Stimulated activated CD4-positive, alpha-beta T cell treated with anti-CD3 and anti-CD28 coated beads, Interleukin-2, amount 100 ng/mL, for 24 hours (primary cell): ENCODE measurements at places on chromosomes 5 and 9.

GRCh38 chr5:79135790-79136553 is 24.4 kb downstream of the BHMT start:
- DNase-seq: no peak

DNA sequence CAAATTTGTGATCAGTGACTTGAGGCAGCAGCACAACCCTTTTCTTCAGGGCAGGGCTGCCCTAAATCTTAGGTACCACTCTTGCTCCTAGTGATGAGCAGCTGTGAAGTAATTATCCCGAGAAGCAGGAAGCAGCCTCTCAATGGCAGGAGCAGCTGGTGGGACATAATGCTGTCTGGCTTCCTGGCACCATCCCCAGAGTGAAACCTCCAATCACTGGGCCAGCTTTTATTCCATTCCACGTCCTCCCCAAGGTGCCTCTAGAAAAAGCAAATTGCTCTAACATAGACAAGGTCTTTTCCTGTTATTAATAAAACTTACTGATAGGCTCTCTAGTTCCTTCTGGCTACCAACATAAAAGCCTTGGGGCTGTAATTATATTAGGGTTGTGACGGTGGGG is 154.0 kb downstream of the FRMD3 start:
- DNase-seq: no peak

DNA sequence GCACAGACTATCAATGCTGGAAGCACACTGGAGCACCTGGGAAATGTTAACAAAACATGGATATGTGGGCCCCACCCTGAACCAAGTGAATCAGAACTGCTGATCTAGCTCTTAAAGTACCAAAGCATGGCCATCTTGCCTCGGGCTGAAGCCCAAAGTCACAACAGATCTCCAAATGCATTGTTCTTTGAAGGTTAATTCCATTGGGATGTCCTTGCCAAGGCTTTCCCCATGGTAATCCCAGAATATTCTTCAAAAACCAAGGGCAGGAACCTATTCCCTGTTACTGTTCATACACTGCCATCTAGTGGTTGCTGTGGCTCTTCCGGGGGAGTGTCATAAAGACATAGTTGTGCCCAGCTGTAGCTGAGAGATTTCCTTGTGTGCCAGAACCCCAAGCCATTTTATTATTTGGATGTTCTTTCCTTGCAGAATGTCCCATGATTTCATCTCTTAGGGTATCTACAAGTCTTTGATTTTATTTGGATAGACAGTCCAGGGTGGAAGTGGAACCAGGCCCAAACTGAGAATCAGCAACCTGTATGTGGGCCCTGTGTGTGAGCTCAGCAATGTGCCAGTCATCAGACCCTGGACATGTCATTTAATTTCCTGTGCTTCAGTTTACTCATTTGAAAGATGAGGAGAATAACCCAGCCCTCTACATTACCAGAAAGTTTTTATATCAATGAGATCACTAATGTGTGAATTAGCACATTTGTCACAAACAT is 290.0 kb downstream of the ACTL7B start:
- no peak for DNase-seq

DNA sequence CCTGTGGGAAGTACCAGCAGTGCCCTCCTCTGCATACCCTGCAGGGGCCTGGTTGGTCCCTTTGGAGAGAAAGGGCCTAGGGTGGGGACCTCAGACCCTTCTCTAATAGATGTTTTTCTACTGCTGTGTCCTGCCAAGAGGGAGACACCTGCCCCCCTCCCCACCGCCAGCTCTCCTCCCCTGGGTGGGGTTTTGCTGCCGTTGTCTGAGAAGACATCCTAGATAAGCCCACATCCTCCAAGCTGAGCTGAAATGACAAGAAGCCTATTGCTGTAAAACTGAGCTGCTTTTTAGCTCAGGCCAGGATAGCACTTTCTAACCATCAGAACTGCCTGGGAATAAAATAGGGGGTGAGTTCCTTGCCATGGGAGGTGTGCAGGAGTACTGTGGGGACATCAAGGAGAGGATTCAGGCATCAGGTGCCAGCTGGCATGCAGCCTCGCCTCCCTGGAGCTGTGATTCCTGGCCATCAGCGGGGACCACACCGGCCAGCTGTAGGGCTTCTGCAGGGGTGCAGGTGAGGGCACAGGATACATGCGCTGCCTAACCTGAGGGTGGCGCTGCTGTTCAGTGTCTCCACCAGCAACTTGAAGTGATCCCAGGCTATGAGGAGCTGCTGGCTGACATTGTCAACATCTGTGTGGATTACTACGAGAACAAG is 37.9 kb downstream of the CYFIP2 start:
- peak; percentile 61 for DNase-seq

GRCh38 chr5:135834639-135835529 is at the start of gene SLC25A48:
Gene SLC25A48, plus strand, starts transcription at chr5:135834663. Its CDS starts 185 bp downstream, at chr5:135834848.
- DNase-seq: peak; percentile 8

GRCh38 chr5:87127426-87127825 is 140.3 kb upstream of the RASA1 start:
- DNase-seq: no peak

DNA sequence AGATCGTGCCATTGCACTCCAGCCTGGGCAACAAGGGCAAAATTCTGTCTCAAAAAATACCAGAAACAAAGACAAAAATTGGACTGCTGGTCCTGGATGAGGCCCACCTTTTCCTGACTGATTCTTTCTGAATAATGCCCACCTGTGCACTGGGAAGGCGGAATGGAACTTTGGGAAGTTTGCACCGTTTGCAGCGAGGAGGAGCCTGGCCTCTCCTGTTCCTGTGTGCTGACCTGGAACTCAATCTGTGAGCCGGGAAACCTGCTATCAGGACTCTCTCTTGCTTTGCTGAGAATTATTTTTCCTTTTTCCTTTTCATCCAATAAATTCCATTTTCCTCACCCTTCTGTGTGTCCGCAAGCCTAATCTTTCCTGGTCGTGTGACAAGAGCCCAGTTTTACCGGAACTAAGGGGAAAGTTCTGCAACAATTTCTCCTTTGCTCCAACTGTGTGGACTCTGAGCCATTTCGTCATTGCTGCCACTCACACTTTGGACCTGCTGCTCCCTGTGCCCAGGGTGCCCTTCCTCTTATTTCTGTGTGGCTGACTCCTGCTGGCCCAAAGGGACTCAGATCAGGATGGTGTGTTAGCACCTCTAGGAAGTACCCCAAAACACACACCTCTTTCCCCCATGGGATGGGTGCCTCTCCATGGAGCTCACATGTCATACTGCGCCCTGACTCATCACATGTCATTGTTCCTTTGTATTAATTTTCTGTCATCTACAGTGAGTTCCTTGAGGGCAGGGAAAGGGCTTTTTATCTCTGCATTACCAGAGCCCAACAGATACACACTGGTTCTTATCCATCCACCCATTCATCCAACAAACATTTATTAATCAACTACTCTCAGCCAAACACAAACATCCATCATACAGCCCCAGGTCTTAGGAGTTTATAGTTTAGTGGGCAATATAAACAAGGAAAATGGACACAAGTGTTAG is 4.7 kb upstream of the GLRX start:
- DNase-seq: no peak

- DNase-seq: no peak
Measured at GRCh38 chr5:1833264-1834021, 32.2 kb downstream of the NDUFS6 start.

DNA sequence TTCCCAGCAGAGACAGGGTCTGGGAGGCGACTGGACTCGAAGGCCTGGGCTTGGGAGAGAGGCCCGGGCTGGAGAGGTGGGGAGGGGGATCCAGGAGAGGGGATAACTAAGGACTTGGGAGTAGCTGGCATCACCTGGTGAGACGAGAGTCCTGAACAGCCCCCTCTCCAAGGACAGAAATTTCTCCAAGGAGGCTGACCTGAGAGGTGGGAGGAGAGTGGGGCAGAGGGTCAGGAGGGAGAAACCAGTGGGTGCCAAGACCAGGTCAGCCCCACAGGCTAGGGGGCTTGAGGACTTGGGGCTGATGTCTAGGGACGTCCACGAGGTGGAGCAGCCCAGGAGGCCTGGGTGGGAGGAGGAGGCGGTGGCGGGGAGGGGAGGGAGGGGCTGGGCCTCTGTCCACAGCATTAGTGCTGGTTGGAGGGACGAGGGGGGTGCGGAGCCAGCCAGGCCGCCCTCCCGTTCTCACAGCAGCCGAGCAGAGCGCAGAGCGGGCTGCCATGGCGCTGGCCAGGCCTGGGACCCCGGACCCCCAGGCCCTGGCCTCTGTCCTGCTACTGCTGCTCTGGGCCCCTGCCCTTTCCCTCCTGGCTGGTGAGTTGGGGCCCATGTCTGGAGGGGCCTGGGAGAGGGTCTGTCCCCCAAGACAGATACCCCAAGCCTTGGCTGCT is at the start of gene CRB2:
CRB2 (plus strand) TSS at position 437 of the 671 bp plus-strand sequence; CDS start at position 501, 64 bp downstream.
- DNase-seq: no peak

- DNase-seq: no peak
Measured at GRCh38 chr5:142425286-142426065, 100.7 kb upstream of the SPRY4 start.

GRCh38 chr5:39377613-39378012 is 13.3 kb upstream of the C9 start:
- no peak for DNase-seq

- DNase-seq: no peak
Measured at GRCh38 chr5:14396737-14397136, 184.9 kb upstream of the OTULINL start.

- no peak for DNase-seq
Measured at GRCh38 chr5:177256296-177256695, 47.2 kb downstream of the RAB24 start.

DNA sequence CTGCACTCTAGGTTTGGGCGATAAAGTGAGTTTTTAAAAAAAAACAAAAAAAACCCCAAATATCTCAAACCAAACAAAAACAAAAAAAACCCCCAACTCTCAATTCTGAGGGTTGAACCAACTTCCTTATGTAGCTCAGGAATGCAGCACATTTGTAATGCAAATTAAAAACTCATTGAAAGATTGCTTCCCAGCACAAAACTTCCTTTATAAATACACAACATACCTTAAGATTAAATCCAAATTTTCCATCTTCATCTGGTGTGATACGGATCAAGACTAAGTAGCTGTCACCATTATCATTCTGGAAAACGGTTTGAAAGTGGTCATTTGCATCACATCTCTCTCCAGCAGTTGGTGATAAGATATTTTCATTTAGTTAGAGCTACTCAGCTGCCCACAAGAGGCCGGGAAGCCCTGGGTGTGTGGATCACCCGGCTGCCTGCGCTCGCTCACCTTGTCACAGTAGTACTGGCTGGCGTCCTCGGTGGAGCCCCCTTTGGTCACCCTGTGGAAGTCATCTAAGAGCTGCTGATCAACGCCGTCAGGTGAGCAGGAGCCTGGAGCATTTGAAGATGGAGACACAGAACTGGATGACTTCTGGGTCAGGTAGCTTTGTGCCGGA is 88.2 kb downstream of the PTPN3 start:
- no peak for DNase-seq

GRCh38 chr5:134003817-134004625 is 754 bp downstream of the VDAC1 start:
- DNase-seq: peak; percentile 61

- DNase-seq: no peak
Measured at GRCh38 chr5:54739371-54739770, 221.8 kb downstream of the SNX18 start.

- DNase-seq: no peak
Measured at GRCh38 chr5:16866273-16866672, 69.8 kb downstream of the MYO10 start.

DNA sequence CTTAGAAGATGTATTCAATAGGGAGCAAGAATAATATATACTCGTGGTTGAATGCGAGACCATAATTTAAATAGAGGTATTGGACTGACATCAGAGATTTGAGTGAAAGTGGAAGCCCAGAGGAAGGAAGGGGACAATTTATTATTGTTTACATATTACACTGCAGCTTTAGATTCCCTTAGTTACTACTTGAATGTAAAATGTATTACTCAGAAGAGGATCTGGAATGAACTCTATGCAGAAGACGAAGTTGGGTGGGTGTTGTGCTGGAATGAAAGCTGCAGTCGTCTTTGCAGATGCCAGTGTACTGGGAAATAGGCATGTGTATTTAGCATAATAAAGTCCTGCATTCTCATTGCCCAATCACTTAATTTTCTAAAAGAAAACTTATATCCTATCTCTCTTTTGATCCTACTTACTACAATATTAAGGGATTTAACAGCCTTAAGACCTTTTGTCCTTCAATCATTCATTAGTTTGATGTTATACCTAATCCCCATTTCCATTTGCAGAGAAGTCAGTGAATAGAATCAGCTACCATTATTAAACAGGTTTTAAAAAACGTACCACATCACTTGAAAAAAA is 570.7 kb upstream of the WWC1 start:
- DNase-seq: no peak

- DNase-seq: no peak
Measured at GRCh38 chr5:176995896-176996767, 10.4 kb downstream of the UIMC1 start.

DNA sequence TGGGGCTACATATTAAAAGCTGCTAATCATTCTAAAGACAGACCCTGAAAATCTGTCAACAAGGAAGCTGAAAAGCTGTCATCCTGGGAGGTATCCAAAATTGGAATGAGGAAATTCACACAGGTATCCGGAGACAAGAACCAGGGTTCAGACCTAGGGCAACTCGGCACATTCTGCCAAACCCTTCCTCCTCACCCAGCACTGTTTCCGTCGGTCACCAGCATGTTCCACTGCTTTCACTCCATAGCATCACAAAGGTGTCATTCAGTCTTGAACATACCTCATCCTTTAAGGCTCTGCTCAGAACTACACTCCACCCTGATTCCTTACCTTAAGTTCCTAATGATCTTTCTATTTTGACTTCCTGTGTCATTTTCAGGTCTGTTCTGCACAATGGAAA is 153.1 kb upstream of the RASA1 start:
- DNase-seq: no peak

DNA sequence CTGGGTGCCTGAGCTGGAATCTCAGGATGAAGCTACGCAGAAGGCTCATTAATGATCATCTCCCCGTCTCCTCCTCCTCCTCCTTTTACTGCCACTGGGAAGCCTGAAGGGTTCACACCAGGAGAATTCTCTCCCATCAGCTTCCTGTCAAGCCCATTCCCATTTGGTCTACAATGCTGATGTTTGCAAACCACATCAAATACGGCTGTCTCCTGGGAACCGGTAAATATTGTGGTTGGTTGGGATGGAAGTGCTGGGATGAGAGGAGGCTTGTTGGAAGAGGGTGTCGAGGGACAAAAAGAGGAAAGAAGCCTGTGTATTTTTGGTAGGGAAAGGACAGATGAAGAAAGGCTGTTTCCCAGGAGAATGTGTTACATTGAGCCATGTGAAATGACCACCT is 13.2 kb upstream of the S1PR3 start:
- DNase-seq: peak; percentile 3

DNA sequence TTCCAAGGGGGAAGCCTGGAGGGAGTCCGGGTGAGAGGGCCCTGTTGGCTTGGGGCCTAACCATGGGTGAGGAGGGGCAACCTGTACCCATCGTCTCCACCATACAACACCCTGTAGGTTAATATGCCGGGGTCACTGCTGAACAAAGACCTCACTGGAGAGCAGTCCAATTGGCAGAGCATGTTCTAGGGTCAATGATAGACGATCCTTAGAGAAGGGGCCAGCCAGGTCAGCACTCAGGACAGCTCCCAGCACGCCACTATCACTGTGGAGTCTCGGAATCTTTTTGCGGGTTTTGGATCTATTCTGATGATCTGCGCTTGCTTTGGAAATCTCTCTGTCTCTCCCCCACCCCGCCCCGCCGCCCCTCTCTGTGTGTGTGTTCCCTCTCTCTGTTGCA is 218.4 kb upstream of the MVB12B start:
- no peak for DNase-seq

GRCh38 chr5:143386725-143387124 is 16.8 kb downstream of the NR3C1 start:
- DNase-seq: no peak
